ENCODE measurements at places on chromosomes 5 and 9.

- no peak for DNase-seq
Measured at GRCh38 chr9:71506821-71507220, 261.5 kb downstream of the CEMIP2 start.

GRCh38 chr9:36676091-36676490 lies 103.4 kb downstream of the MELK start:
- no peak for DNase-seq

DNA sequence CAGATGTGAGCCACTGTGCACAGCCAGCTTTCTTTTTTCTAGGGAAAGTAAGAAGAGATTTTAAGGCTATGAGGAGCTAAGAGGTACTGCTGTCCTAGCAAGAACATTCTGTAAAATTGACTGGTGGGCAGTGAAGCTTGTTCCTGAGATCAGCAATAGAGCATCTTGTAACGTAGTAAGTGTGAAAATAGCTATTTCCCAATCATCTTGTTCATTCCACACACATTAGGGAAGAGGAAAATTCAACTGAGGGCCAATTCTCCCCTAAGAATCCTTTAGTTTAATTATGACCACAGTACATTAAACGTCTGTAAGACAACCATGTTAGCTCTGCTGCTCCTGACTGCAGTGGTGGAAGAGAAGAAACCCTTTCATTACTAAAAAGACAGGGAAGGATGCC lies 246.2 kb downstream of the EFNA5 start:
- DNase-seq, result no peak

- DNase-seq, result no peak
Measured at GRCh38 chr5:173786286-173787187, 101.6 kb upstream of the CPEB4 start.

DNA sequence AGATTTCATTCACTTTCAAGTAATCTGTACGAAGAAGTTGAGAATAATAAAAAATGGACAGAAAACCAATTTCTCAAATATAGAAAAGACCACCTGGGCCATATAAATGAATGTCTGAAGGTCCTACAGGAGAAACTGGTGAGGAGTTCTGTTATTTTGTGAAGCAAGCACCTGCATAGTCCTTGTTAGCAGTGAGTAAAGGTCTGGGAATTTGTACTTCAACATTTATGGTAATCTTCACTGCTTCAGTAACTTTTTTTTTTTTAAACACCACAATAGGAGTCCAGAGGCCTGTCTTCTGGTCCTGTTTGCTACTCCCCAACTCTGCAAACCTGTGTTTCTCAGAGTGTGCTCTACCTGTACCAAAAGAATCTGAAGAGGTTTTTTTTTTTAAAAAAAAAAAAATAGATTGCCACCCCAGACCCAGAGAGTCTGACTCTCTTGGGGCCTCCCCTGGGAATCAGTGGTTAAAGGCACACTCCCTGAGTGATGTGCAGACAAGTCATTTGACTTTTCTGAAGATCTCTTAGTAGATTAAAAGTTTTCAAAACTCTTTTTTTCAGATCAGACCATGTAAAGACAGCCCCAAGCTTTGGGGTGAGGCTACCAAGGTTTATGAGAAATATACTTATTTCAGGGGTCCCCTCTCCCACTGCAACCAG lies 55.5 kb downstream of the FAM81B start:
- no peak for DNase-seq
